NCI-H460 (cell line): ENCODE measurements at places on chromosomes 3 and 15.

DNA sequence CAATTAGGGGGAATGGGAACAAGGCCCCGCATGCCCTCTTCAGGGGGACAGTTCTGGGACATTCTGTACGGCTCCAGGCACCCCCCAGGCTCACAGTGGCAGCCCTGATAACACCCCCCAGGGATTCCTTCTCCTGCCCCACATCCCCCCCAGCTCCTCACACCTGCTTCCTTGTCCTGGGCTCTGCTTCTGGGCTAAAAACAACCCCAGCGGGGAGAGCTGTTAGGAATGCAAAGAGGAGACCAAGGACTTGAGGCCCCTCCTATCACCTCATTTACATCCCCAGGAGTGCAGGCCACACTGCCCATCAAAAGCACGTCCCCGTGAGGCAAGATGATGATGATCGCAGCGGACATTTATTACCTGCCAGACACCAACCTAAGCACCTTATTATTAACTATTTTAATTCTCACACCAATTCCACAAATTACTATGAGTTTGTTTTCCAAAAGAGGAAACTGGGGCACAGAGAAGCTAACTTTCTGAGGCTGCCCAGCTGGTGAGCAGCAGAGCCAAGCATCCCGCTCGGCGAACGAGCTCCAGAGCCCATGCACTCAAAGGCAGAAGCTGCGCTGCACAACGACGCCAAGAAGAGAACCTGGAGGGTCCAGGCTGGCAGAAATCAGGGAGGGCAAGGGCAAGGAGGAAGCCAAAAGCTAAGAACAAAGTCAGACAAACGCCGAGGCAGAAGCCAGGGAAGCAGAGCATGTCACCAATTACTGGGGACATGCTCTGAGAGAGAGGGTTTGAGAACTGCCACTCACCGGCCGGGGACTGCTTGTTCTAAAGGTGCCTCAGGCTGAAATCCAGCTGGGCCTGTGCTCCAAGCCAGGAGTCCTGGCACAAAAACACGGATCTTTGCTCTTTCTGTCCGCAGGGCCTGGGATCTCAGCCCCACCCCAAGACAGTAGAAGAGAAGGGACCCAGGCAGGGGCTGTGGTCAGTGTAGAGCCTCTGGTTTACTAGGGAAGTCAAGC lies 76.2 kb upstream of the NSMCE3 start:
- DNase-seq, result no peak

DNA sequence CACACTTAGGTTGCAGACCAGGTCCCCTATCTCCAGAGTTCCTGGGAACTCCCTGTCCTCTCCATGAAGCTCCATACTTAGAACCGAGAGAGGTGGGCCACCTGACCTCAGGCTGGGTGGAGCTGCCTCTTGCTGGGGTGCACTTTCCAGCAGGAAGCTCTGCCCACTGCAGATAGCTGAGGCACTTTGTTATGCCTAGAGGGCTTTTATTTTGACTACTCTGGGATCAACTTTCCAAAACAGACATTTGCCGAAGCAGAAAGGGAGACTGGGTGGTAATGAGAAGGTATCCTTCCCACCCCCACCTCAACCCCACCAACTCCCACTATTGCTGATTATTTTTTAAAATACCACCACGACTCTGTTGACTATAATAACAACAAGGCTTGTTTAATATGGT lies 54.7 kb downstream of the CLDN11 start:
- no peak for DNase-seq

- peak; percentile 79 for DNase-seq
Measured at GRCh38 chr3:192929755-192930547, 12.3 kb upstream of the MB21D2 start.

- peak; percentile 48 for DNase-seq
Measured at GRCh38 chr3:112519424-112520001, 20.2 kb upstream of the BTLA start.

- peak; percentile 49 for DNase-seq
Measured at GRCh38 chr3:129121792-129122411, at the start of gene RAB43. Gene RAB43 (minus strand): TSS chr3:129121804. CDS start chr3:129121489, 315 bp downstream.

DNA sequence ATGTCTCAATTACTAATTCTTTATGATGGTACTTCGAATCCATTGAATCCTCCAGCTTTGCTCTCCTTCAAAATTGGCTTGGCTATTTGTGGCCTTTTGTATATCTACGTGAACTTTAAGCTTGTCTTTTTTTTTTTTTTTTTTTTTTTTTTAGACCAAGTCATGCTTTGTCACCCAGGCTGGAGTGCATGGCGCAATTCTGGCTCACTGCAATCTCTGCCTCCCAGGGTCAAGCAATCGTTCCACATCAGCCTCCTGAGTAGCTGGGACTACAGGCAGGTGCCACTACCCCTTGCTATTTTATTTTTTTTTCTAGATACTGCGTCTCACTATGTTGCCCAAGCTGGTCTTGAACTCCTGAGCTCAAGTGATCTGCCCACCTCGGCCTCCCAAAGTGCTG lies 7.7 kb upstream of the DIPK2A start:
- no peak for DNase-seq

GRCh38 chr3:128853826-128854225 lies 25.6 kb upstream of the ACAD9 start:
- DNase-seq, result no peak

- DNase-seq, result no peak
Measured at GRCh38 chr3:18743761-18744160, 318.6 kb upstream of the SATB1 start.

DNA sequence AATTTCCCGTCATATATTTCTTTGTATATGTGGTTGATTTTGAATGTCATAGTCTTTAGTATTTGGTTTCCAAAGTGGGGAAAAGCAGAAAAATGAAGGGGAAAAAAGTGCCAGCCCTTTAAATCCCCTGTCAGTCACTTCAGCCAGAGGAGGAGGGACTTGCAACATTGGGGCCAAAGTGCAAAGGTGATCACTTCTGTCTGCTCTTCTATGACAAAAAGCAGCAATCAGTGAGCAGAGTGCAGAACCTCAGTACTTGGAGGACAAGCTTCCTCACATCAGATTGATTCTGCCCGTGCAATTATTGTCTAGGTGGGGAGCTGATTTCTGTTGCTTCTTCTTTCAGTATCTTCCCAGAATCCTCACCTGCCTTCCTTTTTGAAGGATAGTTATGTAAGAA lies 60.0 kb downstream of the STT3B start:
- no peak for DNase-seq

- no peak for DNase-seq
Measured at GRCh38 chr3:189827108-189827507, 195.9 kb downstream of the TP63 start.

- DNase-seq, result no peak
Measured at GRCh38 chr15:71709808-71710418, 100.4 kb upstream of the NR2E3 start.

DNA sequence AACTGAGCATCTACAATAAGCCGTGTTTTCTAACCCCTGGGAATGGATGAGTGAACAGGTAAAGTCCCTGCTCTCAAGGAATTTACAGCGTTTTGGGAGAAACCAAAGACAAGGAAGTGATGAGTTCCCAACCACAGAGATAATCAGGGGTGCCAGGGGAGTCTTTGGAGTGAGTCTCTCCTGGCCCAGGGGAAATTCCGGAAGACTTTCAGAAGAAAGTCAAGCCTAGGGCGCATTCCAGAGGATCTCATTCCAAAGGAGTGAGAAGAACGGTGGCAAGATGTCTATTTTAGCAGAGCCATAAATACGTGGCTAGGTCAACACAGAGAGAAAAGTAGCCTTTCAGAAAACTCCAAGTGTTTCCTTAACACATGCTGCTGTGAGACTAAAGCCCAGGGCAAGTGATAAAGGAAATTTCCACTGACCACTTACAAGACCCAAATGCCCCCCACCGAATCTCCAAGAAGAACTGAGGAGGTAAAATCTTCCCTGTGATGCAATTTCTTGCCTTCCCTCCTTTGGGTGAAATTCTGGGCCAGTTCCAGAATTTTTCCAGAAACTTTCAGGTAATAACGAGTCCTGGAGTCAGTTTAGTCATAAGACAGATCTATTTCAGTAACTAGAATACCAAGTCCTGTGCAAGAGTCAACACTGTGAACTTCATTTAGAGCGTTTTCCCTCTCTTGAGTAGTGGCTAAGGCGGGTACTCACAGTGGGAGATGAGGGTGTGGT lies 437.4 kb downstream of the NR2F2 start:
- no peak for DNase-seq

DNA sequence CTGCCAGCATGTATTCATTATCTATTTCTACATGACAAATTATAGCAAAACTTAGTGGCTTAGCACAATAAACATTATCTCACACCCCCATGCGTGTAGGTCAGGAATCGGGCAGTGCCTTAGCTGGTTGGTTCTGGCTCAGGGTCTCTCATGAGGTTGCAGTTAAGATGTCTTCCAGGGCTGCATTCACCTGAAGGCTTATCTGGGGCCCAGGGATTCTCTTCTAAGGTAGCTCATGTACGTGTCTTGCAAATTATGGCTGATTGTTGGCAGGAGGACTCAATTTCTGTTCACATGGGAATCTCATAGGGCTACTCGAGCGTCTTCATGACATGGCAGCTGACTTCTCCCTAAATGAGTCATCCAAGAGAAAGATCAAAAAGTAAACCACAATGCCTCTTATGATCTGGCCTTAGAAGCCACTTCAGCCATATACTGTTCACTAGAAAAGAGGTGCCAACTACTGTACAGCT lies 42.9 kb upstream of the TSC22D2 start:
- DNase-seq, result no peak

DNA sequence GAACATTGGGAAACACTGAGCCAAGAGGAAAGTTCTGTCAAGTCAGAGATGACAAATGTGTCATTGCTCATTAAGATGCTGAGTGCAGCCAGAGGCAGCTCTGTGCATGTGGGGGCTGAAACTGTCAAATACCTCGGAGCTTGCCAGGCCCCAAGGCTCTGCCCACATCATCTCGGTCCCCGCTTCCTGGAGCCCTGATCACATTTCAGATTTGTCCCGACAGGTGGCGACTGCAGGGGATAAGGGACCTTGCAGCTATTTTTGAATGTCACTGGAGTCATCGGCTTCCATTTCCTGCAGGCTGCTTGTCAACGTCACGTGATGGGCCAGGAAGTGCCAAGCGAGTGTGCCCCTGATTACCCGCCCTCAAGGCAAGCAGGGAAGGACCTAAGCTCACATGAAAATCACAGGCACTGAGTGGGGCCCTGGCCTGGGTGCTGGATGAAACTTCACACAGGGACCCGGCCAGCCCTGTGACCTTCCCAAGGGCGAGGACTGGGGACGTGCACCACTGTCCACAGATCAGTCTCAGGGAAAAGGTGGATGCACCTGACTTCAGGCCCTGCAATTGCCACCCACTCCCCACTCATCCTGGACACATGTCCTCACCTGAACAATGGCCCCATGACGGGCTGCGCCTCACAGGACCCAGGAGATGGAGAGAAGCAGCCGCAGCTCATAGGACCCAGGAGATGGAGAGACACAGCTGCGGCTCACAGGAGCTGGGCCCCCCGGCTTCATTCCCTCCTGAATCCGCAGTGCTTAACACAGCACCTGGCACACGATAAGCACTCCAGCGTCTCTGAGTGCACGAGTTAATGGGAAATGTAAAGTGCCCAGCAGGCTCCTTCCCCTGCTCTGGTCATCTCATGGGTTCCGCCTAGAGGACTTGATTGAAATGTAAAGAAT lies 73.4 kb downstream of the NUP210 start:
- DNase-seq, result no peak

- DNase-seq, result peak; percentile 13
Measured at GRCh38 chr3:108493862-108494261, 16.5 kb downstream of the MYH15 start.

DNA sequence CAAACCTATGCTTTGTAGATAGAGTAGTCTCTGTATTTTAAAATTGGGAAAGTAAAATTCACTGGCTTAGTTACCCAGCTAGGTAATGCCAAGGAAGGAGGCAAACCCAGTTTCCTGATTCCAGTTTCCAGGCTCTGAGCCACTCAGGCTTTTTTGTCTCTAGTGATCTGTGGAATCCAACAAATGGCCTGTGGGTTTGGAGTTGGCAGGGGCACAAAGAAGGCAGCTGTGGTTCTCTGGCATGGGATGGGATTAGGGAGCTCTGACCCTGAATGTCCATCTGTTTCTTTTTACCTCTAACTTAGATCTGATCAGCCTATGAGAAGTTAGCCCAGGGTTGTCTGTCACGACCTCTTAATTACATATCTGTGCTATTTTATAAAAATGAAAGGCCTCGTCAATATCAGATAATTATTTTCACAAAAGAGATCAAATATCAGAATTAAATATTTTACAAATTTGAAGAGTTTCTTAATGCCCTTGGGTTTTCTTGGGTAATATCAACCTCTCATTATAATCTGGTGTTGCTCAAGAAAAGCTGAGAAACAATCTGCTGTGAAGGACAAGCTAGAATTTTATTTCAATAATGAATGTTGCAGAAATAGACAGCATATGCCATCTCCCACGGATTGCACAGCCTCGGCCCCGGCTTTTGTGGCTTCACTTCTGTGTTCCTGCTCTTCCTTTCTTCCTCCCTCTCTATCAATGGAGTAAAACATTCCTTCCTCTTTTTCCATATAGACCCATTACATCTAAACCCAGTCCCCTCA lies 63.7 kb upstream of the DAZL start:
- DNase-seq, result no peak

DNA sequence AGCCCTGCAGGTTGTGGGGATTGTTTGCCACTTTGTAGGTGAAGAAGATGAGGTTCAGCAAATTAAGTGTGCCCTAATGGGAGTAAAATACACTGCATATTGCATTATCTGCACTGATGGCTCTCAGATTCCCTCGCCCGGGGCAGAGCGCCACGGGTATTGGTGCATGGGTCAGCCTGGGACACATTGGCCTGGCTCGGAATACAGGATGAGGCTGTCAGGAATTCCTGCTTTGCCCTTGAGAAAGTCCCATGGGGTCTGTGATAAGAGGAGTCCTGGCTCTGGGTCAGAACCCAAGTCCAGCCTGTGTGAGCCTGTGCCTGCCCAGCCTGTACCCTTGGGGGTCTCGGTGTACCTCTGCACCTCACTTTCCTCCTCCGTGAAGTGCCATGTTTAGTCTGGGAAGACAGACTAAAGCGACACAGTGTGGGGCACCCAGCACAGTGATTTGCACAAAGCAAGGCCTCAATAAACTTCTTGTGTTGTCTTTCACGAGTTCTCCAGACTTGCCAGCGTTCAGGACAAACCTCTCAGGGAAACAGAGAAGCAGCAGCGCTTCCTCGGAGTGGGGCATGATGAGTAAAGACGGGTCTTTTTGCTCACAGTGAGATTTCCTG lies 107.6 kb downstream of the LRRK1 start:
- DNase-seq, result no peak

GRCh38 chr3:103499132-103499900 lies 1064.5 kb downstream of the ZPLD1 start:
- no peak for DNase-seq

DNA sequence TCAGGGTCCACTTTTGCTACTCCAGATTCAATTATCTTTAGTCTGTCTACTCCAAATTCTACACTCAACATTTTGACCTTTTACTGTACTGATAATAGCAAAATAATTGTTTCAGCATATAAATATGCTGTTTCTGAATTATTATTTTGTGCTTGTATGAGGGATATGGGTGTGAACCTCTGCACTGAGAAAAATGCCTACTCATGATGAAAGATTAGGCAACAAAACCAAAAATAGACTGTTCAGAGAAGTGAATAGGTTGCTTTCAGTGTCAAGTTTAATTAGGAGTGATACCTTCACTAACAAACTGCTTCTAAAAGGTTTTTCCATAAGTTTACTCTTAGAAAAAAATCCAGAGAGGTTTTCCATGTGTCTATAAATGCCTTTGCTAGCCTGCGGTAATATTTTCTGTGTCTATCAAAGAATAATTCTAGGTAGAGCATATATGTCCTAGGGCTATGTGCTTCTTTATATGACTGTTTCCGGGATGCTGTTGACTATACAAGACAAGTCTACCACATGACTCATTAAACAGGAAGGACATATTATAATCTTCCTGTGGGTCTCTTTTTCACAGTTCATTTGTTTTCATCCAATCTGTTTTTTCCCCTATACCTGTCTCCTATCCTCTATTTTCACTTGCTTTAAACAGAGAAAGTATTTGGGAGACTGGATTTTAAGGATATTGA lies 218.5 kb upstream of the TTC14 start:
- DNase-seq, result no peak

GRCh38 chr3:152797751-152798432 lies 37.0 kb upstream of the P2RY1 start:
- DNase-seq, result no peak
